ENCODE measurements at places on chromosomes 2 and 18. TPM values are rescaled to one million over a fixed set of nuclear protein-coding genes. Genes with fewer than 3 reads are reported as not detected.
A peak's percentile ranks its signal among the peaks of the same experiment; 100 is the strongest.

GRCh38 chr2:9071032-9071431, 67.5 kb upstream of the MBOAT2 start:
- no peak for DNase-seq

DNA sequence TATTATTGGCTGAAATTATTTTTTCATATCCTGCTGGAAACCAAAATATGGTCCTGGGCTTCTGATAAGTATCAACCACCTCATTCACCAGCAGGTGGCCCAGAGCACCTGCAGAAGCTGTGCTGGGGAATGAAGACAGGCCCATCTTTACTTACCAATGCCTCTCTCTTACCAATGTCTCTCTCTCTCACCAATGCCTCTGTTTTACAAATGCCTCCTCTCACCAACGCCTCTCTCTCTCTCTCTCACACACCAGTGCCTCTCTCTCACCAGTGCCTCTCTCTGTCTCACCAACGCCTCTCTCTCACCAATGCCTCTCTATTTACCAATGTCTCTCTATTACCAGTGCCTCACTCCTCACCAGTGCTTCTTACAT, 2.3 kb upstream of the MAL start:
- no peak for DNase-seq

- peak; percentile 77 for DNase-seq
Observed at GRCh38 chr2:20576598-20577115, 74.2 kb downstream of the HS1BP3 start.

GRCh38 chr2:98935111-98935770, 784 bp downstream of the CRACDL start:
- DNase-seq, result no peak

DNA sequence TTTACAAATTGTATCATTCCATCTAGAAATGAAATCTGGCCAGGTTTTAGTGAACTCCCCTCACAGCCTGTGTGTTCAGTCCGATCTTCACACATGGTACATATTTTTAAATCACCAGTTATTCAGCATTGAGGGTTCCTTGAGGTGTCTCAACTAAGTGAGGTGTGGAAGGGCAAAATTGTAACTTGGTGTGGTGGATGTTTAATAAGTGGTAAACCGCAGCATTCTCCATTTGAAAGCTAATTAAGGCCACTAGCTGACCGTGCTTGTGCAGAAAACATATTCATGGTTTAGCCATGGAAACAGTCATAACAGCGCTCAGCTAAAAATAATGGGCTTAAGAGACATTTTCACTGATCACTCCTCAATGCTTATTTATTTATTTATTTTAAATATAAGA, 786.2 kb upstream of the FANCL start:
- DNase-seq, result no peak

DNA sequence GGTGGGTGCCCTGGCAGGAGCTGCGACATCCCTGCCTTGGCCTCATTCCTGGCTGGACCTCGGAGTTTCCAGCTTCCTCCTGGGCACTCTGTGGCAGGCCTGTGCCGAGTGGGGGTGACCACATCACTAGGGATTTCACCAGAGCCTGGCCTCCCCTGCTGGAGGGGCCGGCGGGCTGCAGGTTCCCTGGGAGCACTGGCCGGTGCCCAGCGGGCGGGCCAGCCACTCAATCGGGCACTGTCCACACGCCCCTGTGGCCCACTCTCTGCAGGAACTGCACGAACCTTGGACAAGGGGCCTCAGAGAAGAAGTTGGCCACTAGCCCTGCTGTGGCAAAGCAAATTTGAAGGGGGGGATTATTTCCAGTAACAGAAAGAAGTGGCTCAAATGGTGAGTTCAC, 110.7 kb upstream of the APCDD1 start:
- no peak for DNase-seq

DNA sequence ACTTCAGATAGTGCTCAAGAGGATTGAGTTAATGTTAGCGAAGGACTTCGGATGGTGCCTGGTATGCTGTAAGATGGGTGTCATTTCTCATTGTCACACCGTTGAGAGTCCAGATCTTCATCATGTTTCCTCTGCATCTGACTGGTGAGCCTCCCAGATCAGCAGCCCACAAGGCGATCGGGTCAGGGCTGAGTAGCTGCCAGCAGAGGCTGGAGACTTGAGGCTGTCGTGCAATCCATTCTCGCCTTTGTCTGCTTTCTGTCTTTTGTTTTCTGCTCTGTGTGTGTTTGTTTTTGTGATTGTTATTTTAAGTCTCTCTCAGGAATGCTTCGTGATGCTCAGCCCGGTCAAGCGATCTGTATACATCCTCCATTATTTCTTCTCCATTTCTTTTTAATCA, 95.8 kb downstream of the TGOLN2 start:
- DNase-seq, result no peak

GRCh38 chr18:3454365-3455089, 4.6 kb downstream of the TGIF1 start:
- DNase-seq, result peak; percentile 19

DNA sequence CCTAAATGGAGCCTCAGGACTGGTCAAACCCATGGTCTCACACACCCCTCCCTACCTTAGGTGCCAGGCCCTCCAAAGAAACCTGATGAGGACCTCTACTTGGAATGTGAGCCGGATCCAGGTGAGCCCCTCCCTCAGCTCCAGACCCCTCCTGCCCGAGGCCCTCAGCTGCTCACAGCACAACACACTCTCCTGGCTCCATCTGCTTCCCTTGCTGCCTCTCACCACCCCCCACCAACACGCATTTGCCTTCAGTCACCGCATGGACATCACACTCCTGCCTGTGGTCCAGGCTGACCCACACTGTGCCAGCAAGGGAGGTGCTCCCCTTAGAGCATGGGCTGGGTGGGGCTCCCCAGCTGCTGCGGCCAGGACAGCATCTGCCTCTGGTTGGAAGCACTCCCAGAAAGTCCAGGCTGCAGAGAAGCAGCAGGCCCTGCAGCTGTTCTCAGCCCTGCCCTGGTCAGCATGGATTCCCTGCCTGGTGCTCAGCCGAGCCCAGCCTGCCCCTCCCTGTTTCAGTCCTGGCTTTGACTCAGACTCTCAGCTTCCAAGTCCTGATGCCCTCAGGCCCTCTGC, 15.1 kb downstream of the SH2D6 start:
- DNase-seq, result no peak

DNA sequence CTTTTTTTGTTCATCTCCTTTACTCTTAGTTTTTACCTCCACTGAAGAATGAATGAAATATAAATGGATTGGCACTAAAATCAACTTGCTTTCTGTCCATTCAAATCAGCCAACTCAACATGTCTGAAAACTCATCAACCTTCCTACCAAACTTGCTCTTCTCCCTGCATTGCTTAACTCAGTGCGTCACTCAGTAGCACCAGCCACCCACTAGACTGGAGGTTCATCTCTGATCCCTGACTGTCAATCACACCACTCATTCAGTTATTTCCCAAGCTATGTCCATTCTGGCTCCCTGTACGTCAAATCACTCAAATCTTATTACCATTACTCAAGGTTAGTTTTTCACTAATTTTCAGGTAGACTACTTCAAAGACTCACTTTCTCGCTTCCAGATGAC, 75.2 kb upstream of the RBMS1 start:
- DNase-seq, result no peak

DNA sequence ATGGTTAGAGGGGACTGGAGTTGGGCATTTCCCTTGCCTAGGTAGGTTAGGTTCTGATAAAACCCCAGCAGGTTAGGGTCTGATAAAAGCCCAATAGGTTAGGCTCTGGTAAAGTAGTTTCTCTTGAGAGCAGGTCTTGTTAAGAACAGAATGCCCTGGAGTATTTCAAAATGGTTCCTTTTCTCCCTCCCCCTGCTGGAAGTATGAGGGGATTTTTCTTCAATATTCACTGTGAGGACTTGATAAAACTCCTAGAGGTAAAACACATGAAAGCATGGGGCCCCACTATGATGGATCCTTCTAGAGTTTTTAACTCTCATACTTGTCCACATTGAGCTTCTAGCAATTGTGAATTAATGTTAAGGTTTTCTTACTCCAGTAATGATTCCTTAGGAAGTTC, 27.6 kb downstream of the ANKAR start:
- DNase-seq, result no peak

Gene GDF7
- polyA plus RNA-seq, result 0.04 TPM

Gene LBX2
- polyA plus RNA-seq, result 0.20 TPM

Gene DOK1
- 89.4 TPM for polyA plus RNA-seq

Gene BMP10
- polyA plus RNA-seq, result not detected

Gene MREG
- 6.9 TPM for polyA plus RNA-seq

Gene SLC23A3
- polyA plus RNA-seq, result 0.19 TPM
